ENCODE measurements at places on chromosomes 12 and 14.

- no peak for DNase-seq
Observed at GRCh38 chr12:104459368-104459909, 2.7 kb downstream of the CHST11 start.

GRCh38 chr12:62252576-62252975 lies 7.6 kb upstream of the USP15 start:
- no peak for DNase-seq

DNA sequence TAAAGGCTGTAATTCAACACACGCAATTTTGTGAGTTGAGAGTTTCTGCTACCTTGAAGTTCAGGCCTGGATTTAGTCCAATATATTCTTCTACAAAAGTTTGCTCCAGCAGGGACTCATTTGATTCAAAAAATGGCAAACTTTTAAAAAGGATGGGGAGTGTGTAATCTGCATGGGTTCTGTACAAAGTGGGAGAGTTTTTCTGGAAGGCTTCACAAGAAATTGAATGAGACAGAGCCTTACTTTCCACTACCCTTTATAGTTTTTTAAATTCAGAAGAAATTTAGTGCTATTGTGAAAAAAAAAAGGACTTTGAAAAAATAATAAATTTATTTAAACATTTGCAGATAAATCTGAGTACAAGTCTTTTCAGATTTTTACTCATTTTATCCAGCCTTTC lies 116.9 kb downstream of the METTL25 start:
- no peak for DNase-seq

DNA sequence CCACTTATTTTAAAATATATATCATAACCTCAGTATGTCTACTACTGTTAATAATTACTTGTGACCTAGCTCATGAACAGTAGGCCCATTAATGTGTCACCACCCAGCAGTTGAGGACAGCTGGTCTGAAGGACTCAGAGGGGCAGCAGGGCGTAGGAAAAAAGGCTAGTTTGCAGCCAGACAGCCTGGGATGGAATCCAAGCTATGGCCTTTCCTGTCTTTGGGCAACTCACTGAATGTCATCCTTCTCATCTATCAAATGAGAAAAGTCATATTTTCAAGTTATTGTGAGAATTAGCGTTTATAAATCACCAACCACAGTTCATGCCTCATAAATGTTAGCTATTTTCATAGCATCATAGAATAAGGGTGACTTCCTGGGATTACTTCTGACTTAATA lies 12.3 kb downstream of the DENND5B start:
- DNase-seq: peak; percentile 55

DNA sequence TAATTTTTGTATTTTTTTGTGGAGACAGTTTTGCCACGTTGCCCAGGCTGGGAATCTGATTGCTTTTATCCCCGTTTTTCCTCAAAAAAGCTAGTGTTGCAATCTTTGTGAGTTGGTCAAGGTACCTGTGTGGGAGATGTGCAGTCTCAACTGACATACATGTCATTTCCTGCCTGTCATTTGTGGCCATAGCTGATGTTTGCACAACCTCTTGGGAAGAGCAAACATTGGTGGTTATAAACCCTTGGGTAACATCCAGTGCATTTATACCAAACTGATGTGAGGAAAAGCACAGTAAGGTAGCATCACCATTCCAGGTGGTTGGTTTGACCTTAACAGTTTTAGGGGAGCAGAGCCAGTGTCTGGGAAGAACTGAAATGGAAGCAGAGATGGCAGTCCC lies 54.7 kb downstream of the ATG14 start:
- DNase-seq: no peak
